ENCODE measurements at places on chromosomes 12 and 14.

DNA sequence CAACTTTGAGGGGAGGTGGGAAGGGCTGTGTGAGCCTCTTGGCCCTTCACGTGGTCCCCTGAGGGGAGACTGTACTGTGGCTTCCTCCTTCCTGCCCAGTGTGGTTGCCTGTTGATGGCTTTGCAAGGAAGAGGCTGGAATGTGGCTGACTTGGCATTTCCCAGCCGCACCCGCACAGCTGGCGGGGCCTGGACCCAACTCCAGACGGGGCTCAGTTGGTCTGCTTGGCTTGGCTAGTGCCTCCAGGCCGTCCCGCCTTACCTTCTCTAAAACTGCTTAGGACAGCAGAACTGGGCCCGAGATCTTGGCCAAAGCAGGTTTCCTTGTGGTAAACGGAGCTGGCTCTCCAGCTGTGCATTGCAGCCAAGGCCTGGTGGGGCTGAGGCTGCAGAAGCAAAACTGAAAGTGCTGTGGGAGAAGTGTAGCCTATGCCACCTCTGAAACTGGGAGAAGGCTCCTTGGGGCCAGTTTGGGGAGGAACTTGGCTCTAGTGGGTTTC lies 139.5 kb downstream of the SMOC1 start:
- DNase-seq: no peak

DNA sequence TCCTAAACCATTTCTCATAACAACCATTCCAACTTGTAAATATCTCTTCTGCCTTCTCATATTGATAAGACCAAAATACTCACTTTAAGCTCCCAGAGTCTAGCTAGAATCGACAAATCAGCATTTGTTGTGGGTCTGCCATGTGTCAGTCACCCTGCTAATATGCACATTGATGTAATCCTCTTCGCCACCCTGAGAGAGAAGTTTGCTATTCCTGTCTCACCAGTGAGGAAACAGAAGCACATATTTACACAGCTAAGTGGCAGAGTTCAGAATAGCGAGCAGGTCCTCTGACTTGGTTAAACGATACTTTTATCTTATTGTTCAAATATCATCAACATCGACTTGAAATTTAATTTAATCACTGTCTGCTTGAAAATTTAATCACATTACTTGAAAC lies 142.1 kb downstream of the ANO4 start:
- DNase-seq: no peak

- DNase-seq: no peak
Observed at GRCh38 chr14:94816113-94816512, 46.2 kb upstream of the GSC start.

DNA sequence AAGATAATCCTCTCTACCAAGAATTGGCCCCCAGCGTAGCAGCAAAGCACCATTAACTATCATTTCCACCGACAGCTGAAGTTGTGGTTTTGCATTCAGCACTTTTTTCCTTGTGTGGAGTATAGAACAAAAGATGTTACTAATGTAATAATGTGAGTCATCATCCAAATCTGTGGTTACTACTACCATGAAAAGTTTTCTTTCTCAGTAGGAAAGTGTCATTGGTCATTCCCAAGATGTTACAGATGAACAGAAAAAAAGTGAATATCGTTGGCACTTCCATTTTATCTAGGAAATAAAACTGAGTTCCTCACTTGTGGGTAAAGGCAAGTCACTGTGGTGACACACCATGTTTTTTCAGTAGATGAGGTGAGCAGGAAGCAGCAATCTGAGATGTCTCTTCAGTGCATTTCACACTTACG lies 30.3 kb upstream of the IFNG start:
- DNase-seq: no peak

DNA sequence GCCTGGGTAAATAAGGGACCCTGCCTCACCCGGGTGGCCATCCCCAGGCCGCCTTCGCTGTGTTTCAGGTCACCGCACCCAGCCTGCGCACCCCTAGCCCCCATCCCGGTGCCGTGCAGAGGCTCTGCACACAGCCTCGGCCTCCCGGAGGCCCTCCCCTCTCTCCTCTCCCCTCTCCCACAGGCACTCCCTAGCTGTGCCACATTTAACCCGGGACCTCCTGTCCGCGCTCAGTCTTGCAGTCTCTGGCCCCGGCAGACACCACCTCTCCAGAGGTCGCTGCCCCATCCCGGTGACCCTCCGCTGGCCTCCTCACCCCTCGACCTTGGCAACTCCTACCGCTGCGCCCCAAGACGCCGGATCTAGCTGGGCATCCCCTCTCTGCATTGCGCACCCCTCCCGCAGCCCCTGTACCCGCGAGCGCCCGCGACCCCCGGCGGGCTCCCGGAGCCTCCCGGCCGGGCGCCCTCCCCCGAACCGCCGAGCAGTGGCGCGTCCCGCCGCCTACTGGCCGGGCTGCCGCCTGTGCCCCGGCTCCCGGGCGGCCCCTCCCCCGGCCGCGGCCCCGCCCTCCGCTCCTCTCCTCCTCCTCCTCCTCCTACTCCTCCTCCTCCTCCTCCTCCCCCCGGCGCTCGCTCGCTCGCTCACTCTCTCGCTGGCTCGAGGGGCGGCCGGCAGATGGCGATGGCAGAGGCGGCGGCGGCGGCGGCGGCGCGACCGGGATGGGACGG lies 120.7 kb downstream of the AACS start:
- peak; percentile 17 for DNase-seq
